ENCODE measurements at places on chromosomes 6 and 20. TPM values are rescaled to one million over a fixed set of nuclear protein-coding genes. Genes with fewer than 3 reads are reported as not detected.
A peak's percentile ranks its signal among the peaks of the same experiment; 100 is the strongest.

GRCh38 chr20:3606021-3606420 lies 57.2 kb downstream of the GFRA4 start:
- H3K27ac ChIP-seq: no peak overlapping the region
- H3K27me3 ChIP-seq: no peaks in the 10 kb centered on the region
- peaks cover 14% of the 10 kb centered on the region for H3K36me3 ChIP-seq
- no peaks in the 10 kb centered on the region for H3K4me1 ChIP-seq
- H3K4me3 ChIP-seq: no peak overlapping the region

SLC26A8 gene
- not detected for total RNA-seq

DNA sequence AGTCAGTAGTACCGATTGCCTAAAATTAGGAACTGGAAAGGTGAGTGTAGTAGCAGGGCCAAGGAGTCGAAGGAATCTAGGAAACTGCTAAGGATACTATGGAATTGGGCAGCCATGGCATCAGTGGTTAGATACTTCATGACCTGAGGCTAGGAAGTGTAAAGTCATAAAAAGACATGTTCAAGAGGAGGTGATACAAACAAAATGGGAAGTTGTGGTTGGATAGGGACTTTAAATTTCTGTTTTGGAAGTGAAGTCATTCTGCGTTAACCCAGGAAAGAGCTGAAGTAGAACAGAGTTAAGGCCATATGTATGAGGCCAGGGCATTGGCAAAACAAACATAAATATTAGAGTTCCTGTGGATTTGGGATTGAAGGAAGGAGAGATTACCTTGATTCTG lies 88.6 kb upstream of the TMEM181 start:
- peaks cover 15% of the 10 kb centered on the region for H3K4me1 ChIP-seq
- H3K36me3 ChIP-seq: peaks cover 46% of the 10 kb centered on the region
- H3K4me3 ChIP-seq: no peak overlapping the region
- no peak overlapping the region for H3K27ac ChIP-seq

GRCh38 chr6:162976141-162976540 lies 248.4 kb downstream of the PACRG start:
- H3K4me3 ChIP-seq: no peak overlapping the region
- DNase-seq: no peak
- H3K27me3 ChIP-seq: no peaks in the 10 kb centered on the region
- no peaks in the 10 kb centered on the region for H3K36me3 ChIP-seq
- no peak overlapping the region for H3K27ac ChIP-seq

DNA sequence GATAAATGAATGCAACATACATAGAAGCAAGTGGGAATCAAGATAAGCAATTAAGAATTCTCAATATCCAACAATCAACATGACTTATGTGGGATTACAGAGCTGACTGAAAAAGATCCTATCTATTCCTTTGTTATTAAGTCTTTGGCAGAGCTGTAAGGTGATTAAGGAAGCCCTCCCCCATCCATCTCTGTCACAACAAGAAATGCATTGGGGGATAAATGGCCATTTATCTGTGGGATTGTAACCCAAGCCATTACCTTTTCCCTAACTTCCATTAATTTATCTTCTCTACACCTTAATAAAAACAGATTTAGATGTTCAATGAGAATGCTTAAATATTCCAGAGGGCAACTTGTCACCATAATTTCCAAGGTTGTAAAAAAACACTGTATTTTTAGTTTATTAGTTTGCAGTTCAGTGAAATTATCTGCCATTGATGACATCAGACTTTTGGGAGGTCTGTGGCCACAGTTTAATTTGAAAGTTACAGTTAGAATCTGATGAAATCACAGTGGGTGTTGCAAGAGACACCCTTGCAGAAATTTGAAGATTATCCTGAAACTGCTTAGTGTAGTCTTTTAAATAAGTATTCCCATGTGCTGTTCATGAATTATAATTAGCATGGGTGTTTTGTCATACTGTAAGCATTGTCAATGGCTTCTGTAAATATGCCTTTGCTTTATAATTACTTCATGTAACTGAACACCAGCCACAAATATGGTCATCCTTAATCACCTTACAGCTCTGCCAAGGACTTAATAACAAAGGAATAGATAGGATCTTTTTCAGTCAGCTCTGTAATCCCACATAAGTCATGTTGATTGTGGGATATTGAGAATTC lies 49.4 kb upstream of the FYN start:
- H3K36me3 ChIP-seq: no peaks in the 10 kb centered on the region
- no peaks in the 10 kb centered on the region for H3K27me3 ChIP-seq
- peaks cover 13% of the 10 kb centered on the region for H3K4me1 ChIP-seq
- peak overlapping the region; percentile 7 for H3K27ac ChIP-seq
- H3K4me3 ChIP-seq: peak overlapping the region; percentile 67

DNA sequence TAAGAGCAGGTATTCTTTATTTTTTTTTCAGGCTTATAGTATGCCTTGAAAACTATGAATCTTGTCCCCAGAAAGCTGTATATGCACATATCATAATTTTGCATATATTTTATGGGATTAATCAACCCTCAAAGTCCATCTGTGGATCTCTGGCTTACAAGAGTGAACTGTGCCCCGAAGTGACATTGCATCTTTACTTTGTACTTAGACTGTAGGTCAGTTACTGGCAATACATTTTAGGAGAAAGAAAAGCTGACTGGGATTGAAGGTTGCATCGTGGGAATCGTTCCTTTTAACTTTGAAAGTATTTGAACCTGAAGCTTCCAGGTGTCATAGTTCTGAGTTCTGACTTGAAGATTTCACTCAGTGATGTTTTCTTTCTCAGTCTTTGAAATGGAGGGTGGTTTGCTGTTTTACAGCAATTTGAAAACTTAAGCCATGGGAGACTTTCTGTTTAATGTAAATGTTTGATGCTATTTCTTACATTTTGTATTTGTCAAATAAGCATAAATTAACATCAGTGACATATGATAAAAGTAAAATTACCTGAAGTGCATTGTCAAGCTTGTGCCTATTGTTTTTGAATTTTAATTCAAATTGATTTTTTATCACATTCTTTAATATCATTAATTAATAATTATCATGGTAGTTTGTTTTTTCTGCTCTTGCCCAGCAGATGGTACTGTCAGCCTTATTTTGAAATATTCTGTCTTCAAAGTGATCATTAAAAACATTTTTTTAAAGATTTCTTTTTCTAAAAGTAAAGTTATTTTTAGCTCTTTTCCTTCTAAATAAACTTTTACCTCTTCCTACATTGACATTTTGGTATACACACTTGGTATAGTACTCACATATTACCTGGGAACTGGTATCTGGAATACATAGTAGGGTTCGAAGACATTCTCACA lies 29.0 kb downstream of the L3MBTL3 start:
- H3K4me3 ChIP-seq: no peak overlapping the region
- no peaks in the 10 kb centered on the region for H3K27me3 ChIP-seq
- H3K36me3 ChIP-seq: peaks cover 20% of the 10 kb centered on the region
- DNase-seq: no peak
- no peak overlapping the region for H3K27ac ChIP-seq
- H3K4me1 ChIP-seq: no peaks in the 10 kb centered on the region

C6orf58 gene
- total RNA-seq: not detected

DNA sequence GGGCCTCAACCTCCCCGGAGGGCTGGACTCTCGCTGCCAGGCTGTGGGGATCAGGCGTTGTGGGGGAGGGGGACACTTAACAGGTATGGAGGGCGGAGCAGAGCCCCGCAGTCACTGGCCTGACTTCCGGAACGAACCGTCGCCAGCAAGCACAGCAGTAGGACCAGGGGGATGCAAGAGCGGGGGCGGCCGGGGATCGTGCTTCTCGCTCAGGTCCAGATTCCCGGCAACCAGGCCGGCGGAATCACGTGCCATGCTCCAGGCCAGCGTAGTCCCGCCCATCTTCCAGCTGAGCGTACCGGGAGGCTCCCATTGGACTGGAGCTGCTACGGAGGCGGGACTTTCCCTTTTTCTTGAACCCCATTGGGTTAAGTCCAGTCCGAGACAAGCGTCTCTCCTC lies 10.0 kb upstream of the POU5F1 start:
- no peak overlapping the region for H3K4me3 ChIP-seq
- DNase-seq: peak; percentile 75
- H3K27ac ChIP-seq: no peak overlapping the region

DNA sequence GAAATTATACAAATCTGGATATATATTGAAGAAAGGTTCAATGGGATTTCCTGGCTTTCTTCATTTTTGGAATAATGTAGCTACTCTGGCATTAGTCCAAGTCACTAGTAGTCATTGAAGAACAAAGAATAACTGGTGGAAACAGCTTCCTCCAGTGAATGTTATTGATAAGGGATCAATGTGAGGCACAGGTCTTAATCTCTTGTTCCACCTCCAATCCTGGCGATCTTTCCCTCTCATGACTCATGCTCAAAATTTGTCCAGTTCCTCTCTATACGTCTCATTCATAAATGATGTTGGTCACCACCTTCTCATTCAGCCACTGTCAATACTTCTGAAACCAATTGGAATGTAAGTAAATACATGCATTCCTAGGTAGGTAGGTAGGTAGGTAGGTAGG lies 185.0 kb upstream of the BMP2 start:
- H3K27me3 ChIP-seq: no peaks in the 10 kb centered on the region
- H3K36me3 ChIP-seq: no peaks in the 10 kb centered on the region
- no peak for DNase-seq

Data from endodermal cell (in vitro differentiated cells).